Testis (tissue), 5 donors: ENCODE measurements at places on chromosomes 13 and 19. TPM values are rescaled to one million over a fixed set of nuclear protein-coding genes. Genes with fewer than 3 reads are reported as not detected.

Gene CALM3
- 889 TPM for polyA plus RNA-seq

Gene FAM83E
- 2.2 TPM for polyA plus RNA-seq

Gene HNRNPM
- 198 TPM for polyA plus RNA-seq

Gene CIRBP
- 483 TPM for polyA plus RNA-seq

Gene LILRB4
- polyA plus RNA-seq = 12.6 TPM

Gene SLC25A41
- polyA plus RNA-seq = 7.6 TPM

Gene CDX2
- not detected for polyA plus RNA-seq

Gene NFILZ
- polyA plus RNA-seq = 4.0 TPM

Gene SCN1B
- polyA plus RNA-seq = 7.5 TPM

Gene LYPD3
- 1.3 TPM for polyA plus RNA-seq

Gene EDNRB
- 3.5 TPM for polyA plus RNA-seq

Gene SRRM5
- 36.0 TPM for polyA plus RNA-seq

Gene NDUFB7
- polyA plus RNA-seq = 259 TPM

Gene GIPC1
- polyA plus RNA-seq = 47.8 TPM

Gene CEACAM3
- not detected for polyA plus RNA-seq

Gene KLK2
- 30.7 TPM for polyA plus RNA-seq
